ENCODE measurements at places on chromosomes 7 and 10. TPM values are rescaled to one million over a fixed set of nuclear protein-coding genes. Genes with fewer than 3 reads are reported as not detected.

Gene SLC16A9
- 0.26 TPM for total RNA-seq

Gene CCDC172
- not detected for total RNA-seq

Gene SPDYE8
- total RNA-seq, result not detected

DNA sequence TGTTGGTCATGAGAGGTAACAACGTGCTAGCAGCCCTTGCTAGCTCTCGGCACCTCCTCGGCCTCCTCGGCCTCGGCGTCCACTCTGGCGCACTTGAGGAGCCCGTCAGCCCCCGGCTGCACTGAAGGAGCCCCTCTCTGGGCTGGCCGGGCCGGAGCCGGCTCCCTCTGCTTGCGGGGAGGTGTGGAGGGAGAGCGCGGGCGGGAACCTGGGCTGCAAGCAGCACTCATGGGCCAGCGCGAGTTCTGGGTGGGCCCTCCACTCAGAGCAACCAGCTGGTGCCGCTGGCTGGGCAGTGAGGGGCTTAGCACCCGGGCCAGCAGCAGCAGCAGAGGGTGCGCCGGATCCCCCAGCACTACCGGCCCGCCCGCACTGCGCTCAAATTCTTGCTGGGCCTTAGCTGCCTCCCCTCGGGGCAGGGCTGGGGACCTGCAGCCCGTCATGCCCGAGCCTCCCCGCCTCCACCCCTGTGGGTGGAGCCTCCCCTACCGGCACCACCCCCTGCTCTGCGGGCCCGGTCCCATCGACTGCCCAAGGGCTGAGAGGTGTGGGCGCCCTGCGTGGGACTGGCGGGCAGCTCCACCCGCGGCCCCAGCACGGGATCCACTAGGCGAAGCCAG, 96.1 kb downstream of the PAXIP1 start:
- H3K4me3 ChIP-seq, result no peak overlapping the region
- no peaks in the 10 kb centered on the region for H3K27me3 ChIP-seq
- H3K27ac ChIP-seq, result no peak overlapping the region
- H3K36me3 ChIP-seq, result no peaks in the 10 kb centered on the region
- DNase-seq, result no peak
- H3K4me1 ChIP-seq, result no peaks in the 10 kb centered on the region

DNA sequence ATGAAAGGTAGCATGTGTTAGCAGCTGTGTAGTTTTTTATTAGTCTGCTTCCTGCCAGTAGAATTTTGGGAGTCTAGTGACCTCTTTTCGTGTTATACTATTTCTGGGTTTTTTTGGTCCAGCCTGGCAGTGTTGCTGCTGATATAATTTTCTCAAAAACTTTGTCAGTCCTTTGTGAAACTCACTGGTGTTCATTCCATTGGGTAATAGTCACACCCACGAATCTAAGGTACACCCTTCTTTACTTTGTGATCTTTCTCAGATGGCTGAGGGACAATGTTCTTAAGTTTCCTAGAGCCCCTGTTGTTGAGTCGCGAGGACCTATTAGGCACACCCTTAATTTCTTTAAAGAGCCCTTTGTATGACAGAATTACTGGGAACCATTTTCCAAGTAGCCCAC, 52.3 kb downstream of the TPST1 start:
- no peak overlapping the region for H3K4me3 ChIP-seq
- no peaks in the 10 kb centered on the region for H3K27me3 ChIP-seq
- DNase-seq, result no peak
- peaks cover 2% of the 10 kb centered on the region for H3K4me1 ChIP-seq
- no peak overlapping the region for H3K27ac ChIP-seq

GRCh38 chr10:106392778-106393177, 771.7 kb downstream of the SORCS1 start:
- H3K4me1 ChIP-seq, result no peaks in the 10 kb centered on the region
- H3K27me3 ChIP-seq, result no peaks in the 10 kb centered on the region
- H3K36me3 ChIP-seq, result no peaks in the 10 kb centered on the region
- no peak for DNase-seq
- no peak overlapping the region for H3K27ac ChIP-seq

DNA sequence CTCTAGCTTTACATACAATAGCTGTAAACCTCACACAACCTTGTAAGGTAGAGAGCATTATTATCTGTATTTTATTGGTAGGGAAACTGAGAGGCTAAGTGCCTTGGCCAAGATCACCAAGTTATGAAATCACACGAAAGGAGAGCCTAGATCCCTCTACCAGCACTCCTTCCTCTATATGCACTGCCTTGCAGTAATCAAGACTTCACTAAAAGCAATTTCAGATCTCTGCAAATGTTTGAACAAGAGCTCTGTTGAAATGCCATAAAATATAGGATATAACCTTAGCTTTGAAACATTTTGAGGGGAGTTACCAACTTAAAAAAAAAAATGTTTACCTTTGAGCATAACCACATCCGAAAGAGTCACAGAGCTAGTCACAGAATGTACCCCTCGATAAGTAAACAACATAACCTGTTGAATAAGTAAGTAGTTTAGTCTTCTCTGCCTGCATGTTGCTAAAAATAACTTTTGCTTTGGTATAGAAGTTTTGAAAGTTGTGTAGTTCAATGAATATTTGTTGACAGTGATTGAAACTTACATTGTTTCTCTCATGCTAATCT, 709.4 kb downstream of the AUTS2 start:
- H3K27ac ChIP-seq, result no peak overlapping the region
- no peaks in the 10 kb centered on the region for H3K27me3 ChIP-seq
- no peak overlapping the region for H3K4me3 ChIP-seq
- no peaks in the 10 kb centered on the region for H3K36me3 ChIP-seq
- no peak for DNase-seq
- no peaks in the 10 kb centered on the region for H3K4me1 ChIP-seq

DNA sequence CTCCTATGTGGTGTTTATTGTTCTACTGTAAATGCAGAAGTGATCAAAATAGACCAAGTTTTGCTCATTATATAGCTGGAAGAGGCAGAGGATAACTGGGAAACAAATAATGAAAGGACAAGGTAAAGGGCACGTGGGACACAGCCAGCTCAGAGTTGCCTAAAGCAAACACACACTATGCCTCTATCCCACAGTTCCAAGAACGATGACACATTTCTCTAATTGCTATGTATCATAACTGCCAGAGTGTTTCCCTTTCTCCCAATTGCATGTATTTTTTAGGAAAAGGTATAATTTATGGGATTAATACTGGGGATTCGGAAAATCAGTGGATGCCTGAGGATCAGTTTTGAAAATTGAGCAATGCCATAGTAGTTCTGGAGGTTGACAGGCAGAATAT, 49.0 kb downstream of the CCDC71L start:
- no peaks in the 10 kb centered on the region for H3K27me3 ChIP-seq
- H3K4me1 ChIP-seq, result peaks cover 17% of the 10 kb centered on the region
- H3K4me3 ChIP-seq, result no peak overlapping the region
- no peak for DNase-seq
- H3K36me3 ChIP-seq, result no peaks in the 10 kb centered on the region
- no peak overlapping the region for H3K27ac ChIP-seq

- H3K4me3 ChIP-seq, result no peak overlapping the region
- H3K27me3 ChIP-seq, result no peaks in the 10 kb centered on the region
- no peaks in the 10 kb centered on the region for H3K4me1 ChIP-seq
- no peaks in the 10 kb centered on the region for H3K36me3 ChIP-seq
- no peak overlapping the region for H3K27ac ChIP-seq
- DNase-seq, result no peak
Observed at GRCh38 chr10:96789571-96790108, 42.5 kb upstream of the LCOR start.

DNA sequence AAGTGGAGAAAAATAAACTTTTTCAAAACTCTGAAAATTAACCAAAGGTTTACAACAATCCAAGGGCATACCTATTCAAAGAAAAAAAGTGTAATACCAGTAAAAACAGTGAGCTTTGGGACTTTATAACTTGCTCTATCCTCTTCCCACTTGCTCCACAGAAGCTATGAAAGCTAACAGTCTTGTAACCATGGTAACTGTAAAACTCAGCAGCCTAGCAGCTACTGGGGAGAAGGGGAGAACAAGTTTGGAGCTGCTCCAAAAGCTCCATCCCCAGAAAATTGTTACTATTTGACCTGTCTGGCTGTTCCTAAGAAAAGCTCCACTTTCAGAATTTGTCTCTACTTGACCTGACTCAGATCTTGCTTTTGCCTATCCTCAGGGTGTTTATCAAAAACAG, 191.5 kb downstream of the OTUD1 start:
- no peak overlapping the region for H3K27ac ChIP-seq
- no peaks in the 10 kb centered on the region for H3K36me3 ChIP-seq
- no peaks in the 10 kb centered on the region for H3K27me3 ChIP-seq
- H3K4me3 ChIP-seq, result no peak overlapping the region

DNA sequence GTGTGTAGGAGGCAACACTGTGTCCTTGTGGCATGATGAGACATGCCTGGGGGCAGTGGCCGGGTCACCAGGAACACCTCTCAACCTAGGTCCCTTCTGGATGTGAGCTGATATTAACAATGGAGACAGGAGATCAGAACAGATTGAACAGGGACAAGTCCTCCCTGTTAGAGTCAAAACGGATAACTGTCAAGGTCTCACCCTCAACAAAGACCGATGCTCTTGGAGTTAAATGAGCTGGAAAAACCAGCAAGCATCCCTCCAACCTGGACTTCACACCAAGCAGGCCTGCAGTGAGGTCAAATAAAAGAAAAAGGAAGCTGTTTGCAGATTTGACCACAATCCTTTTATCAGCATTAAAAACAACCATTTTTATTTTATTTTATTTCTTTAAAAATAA, 49.0 kb downstream of the SLIT1 start:
- H3K36me3 ChIP-seq, result no peaks in the 10 kb centered on the region
- DNase-seq, result no peak
- peaks cover 15% of the 10 kb centered on the region for H3K27me3 ChIP-seq
- no peak overlapping the region for H3K4me3 ChIP-seq
- no peak overlapping the region for H3K27ac ChIP-seq

Data from fibroblast of lung (primary cell).